Calu3 (cell line): ENCODE measurements at places on chromosomes 16 and 17. TPM values are rescaled to one million over a fixed set of nuclear protein-coding genes. Genes with fewer than 3 reads are reported as not detected.

HS3ST4 gene
- not detected in 2 replicates for total RNA-seq

LGALS9 gene
- 93.1 and 214 TPM in 2 replicates for total RNA-seq

- H3K27me3 ChIP-seq, result no peaks in the 10 kb centered on the region
- peaks cover 43% of the 10 kb centered on the region for H3K4me1 ChIP-seq
- no peak overlapping the region for H3K27ac ChIP-seq
Measured at GRCh38 chr16:74560912-74561311, 46.0 kb downstream of the GLG1 start.

CD300LB gene
- not detected in 2 replicates for total RNA-seq

DNA sequence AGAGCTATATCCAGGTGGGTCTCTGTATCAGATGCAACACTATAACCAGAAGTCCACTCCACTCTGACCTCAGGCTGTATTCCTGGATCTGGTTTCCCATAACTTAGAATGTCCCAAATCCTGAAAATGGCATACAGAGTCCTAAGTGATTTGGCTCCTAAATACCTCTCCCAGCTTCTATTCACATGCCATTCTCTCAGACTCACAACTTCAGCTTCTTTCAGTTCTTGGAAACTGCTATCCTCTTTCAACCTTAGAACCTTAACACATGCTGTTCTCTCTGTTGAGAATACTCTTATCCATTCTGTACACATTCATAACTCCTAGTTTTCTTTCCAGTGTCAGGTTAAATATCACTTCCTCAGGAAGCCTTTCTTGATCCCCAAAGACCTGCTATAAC is 132.0 kb downstream of the BRIP1 start:
- no peaks in the 10 kb centered on the region for H3K4me1 ChIP-seq
- no peak overlapping the region for H3K27ac ChIP-seq
- no peak for DNase-seq
- no peak overlapping the region for H3K4me3 ChIP-seq
- no peaks in the 10 kb centered on the region for H3K27me3 ChIP-seq

TRPV3 gene
- 0.38 and 0.49 TPM in 2 replicates for total RNA-seq

SLC9A5 gene
- 2.4 and 4.4 TPM in 2 replicates for total RNA-seq

GRCh38 chr17:81481815-81482505 is 30.6 kb downstream of the ACTG1 start:
- H3K4me1 ChIP-seq, result no peaks in the 10 kb centered on the region
- peaks cover 3% of the 10 kb centered on the region for H3K36me3 ChIP-seq
- no peak overlapping the region for H3K4me3 ChIP-seq
- H3K27ac ChIP-seq, result no peak overlapping the region
- no peak for DNase-seq

GRCh38 chr16:8611886-8612600 is 9.5 kb upstream of the METTL22 start:
- no peak overlapping the region for H3K4me3 ChIP-seq
- DNase-seq, result no peak
- H3K4me1 ChIP-seq, result no peaks in the 10 kb centered on the region
- H3K27me3 ChIP-seq, result peaks cover 93% of the 10 kb centered on the region

DNA sequence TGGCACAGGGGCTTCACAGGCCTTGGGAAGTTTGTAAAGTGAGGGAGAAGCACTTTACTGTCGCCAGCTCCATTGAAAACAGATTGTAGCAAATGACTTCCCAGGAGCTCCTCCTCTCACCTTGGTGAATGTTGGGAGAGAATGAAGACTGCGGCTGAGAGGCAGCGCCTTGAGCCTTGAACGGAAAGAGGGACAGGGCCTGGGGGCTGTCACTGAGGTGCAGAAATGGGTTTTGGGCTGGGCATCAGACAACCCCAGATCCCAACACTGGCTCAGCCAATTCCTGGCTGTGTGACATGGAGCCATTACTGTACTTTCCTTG is 603 bp upstream of the MRTFB start:
- H3K4me3 ChIP-seq, result peak overlapping the region; percentile 93
- H3K36me3 ChIP-seq, result peaks cover 25% of the 10 kb centered on the region
- H3K27ac ChIP-seq, result peak overlapping the region; percentile 94
- peaks cover 43% of the 10 kb centered on the region for H3K4me1 ChIP-seq
- DNase-seq, result no peak
- no peaks in the 10 kb centered on the region for H3K27me3 ChIP-seq

DNA sequence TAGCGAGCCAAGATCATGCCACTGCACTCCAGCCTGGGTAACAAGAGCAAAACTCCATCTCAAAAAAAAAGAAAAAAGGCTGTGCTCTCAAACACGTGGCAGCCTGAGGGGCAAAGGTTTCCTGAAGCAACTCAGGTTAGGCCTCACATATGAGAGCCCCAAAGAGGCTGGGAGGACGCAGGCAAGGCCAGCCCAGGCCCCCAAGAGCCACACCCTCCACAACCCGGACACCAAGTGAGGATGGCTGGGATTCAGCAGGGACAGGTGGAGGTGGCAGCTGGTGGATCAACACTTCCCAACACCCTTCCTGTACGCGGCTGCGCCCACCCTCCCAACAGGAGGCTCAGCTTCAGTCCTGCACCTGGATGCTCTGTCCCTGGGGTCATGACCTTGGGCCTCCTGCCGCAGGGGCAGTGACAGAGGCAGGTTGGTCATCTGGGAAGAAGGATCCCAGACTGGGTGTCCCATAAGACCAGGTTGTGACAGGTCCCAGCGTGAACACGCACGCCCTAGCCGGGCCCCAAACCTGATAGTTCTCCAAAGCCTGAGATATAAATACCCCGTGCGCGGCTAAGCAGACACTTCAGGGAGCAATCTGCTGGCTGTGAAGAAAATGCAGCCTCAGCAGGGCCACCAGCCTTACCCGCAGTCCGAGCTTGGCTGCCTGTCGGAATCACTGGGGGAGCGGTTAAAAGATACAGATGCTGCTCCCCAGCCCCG is 78.1 kb downstream of the TIMM22 start:
- H3K4me3 ChIP-seq, result no peak overlapping the region
- peaks cover 46% of the 10 kb centered on the region for H3K36me3 ChIP-seq
- no peak for DNase-seq
- no peaks in the 10 kb centered on the region for H3K4me1 ChIP-seq

DNA sequence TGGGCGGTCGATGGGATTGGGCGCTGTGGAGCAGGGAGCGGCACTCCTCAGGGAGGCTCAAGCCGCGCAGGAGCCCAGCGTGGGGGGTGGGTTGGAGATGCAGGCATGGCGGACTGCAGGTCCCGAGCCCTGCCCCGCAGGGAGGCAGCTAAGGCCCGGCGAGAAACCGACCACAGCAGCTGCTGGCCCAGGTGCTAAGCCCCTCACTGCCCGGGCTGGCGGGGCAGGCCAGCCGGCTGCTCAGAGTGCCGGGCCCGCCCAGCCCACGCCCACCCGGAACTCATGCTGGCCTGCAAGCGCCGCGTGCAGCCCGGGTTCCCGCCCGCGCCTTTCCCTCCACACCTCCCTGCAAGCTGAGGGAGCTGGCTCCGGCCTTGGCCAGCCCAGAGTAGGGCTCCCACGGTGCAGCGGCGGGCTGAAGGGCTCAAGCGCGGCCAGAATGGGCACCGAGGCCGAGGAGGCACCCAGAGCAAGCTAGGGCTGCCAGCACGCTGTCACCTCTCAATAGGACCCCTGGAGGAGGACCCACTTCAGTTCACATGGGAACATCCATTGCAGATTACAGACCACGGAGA is 20.5 kb upstream of the METTL16 start:
- no peak for DNase-seq
- no peaks in the 10 kb centered on the region for H3K36me3 ChIP-seq
- H3K27ac ChIP-seq, result no peak overlapping the region
- H3K4me3 ChIP-seq, result no peak overlapping the region
- no peaks in the 10 kb centered on the region for H3K27me3 ChIP-seq

DNA sequence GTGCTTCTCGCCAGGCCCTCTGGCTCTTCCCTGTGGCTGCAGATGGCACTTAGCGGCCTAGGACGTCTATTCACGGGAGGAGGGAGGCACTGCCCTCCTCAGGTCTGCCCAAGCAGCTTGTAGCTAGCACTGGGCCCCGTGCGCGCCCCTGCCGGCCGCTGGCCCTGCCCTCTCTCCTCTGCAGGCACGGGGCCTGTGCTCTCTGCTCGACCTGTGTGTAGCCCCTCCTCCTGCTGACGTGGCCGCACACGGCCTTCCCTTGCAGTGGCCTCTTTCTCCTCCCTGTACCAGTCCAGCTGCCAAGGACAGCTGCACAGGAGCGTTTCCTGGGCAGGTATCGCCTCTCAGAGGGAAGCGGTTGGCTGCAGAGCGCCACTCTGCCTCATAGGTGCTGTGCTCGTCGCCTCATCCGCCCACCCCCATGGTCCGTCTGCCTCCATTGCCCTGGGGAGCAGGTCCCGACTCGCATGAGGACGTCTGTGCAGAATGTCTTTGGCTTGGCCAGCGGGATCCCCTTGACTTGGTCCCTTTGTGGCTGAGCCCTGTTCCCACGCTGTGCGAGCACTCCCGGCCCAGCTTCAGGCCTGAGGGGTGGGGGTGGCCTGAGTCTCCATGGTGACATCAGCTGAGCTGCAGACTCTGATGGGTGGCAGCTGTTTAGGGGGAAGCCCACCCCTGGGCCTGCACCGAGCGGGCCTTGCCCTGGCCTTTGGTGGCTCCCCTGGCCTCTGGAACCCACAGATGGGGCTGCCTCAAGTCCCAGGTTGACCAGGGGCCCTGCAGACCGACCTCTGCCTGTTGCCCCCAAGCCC is 34.6 kb downstream of the TSC2 start:
- H3K27me3 ChIP-seq, result no peaks in the 10 kb centered on the region
- H3K27ac ChIP-seq, result no peak overlapping the region
- H3K4me3 ChIP-seq, result no peak overlapping the region
- no peaks in the 10 kb centered on the region for H3K4me1 ChIP-seq
- DNase-seq, result no peak

GRCh38 chr16:59899940-59900339 is 1165.8 kb upstream of the GOT2 start:
- DNase-seq, result no peak
- H3K27ac ChIP-seq, result no peak overlapping the region
- H3K27me3 ChIP-seq, result no peaks in the 10 kb centered on the region
- H3K4me3 ChIP-seq, result no peak overlapping the region

GRCh38 chr17:75650874-75651273 is 16.1 kb downstream of the RECQL5 start:
- H3K27me3 ChIP-seq, result no peaks in the 10 kb centered on the region
- H3K36me3 ChIP-seq, result peaks cover 43% of the 10 kb centered on the region
- H3K4me1 ChIP-seq, result peaks cover 10% of the 10 kb centered on the region
- no peak overlapping the region for H3K27ac ChIP-seq

GRCh38 chr16:83738923-83739503 is 68.8 kb upstream of the HSBP1 start:
- no peaks in the 10 kb centered on the region for H3K36me3 ChIP-seq
- no peak overlapping the region for H3K4me3 ChIP-seq

EMC8 gene
- 61.5 and 62.7 TPM in 2 replicates for total RNA-seq

DNA sequence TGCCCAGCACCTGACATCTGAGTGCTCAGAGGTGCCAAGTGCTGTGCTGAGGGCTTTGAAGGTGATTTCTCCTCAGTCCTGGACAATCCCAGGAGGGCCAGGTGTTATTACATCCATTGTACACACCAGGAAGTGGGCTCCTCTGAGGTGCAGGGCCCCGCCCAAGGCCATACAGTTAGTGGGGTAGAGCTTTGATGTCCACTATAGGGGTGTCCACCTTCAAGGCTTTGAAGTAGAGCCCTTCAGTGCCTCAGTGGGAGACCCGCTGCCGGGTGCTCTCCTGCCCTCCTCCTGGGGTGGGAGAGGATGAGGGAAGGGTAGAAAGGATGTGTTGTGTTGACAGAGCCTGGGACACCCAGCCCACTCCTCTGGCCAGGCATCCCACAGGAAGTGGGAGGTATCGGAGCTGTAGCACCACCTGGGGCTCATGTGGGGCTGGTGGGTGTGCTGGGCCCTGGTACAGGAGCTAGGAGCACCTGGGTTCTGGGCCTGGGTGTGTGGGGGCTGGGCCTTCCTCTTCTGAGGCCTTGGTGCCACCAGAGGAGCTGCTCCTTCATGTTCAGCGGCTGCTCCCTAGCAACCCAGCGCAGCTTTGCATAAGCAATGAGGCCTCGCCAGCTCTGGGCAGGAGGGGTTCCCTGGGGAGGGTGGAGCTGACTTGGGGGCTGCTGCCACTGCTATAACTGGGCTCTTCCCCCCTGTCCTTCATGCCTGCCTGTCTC is 7.4 kb downstream of the LASP1 start:
- peaks cover 99% of the 10 kb centered on the region for H3K4me1 ChIP-seq
- DNase-seq, result peak; percentile 26
- H3K27me3 ChIP-seq, result no peaks in the 10 kb centered on the region
- H3K36me3 ChIP-seq, result peaks cover 92% of the 10 kb centered on the region
- peak overlapping the region; percentile 32 for H3K27ac ChIP-seq

DNA sequence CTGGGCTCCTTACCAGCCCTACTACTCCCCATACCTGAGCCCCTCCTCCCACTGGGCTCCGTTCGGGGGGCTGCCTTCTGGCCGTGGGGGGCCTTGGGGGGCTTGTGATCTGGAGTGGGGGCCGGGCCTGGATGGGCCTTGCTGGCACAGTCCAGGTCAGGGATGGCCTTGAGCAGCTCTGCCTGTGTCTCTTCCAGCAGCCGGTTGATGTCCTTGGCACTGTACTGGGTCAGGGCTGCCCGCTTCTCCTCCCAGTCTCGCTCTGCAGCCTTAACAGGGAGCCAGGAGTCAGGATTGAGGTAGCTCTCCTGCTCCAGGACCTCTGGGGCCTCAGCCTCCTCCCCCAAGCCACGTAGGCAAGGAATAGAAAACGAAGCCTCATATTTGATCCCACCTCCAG is 54.6 kb downstream of the SRCIN1 start:
- H3K4me3 ChIP-seq, result no peak overlapping the region
- peaks cover 43% of the 10 kb centered on the region for H3K27me3 ChIP-seq
- peaks cover 6% of the 10 kb centered on the region for H3K36me3 ChIP-seq
- no peak overlapping the region for H3K27ac ChIP-seq

DNA sequence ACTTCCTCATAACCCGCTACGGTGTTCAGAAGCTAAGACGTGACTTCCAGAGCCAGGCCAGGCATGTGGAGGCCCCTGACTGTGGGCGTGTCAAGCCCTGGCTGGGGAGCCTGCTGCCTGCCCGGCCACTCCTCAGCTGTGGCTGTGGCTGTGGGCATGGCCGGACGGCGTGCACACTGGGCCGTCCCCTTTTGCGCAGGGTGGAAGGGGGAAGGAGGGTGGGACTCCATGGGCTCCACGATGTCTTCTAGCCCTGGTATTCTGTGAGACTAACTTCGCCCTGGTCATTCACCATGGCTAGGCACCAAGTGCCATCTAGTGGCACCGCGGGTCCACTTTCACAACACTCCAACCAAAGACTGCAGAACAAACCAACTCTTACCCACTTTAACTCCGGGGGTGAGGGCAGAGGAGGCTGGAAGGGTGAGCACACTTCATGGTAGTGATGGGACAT is 67.9 kb downstream of the N4BP1 start:
- no peak overlapping the region for H3K27ac ChIP-seq
- peak; percentile 55 for DNase-seq
- peaks cover 8% of the 10 kb centered on the region for H3K4me1 ChIP-seq

- no peaks in the 10 kb centered on the region for H3K4me1 ChIP-seq
- H3K27ac ChIP-seq, result no peak overlapping the region
- peaks cover 97% of the 10 kb centered on the region for H3K36me3 ChIP-seq
- H3K27me3 ChIP-seq, result no peaks in the 10 kb centered on the region
- no peak for DNase-seq
- no peak overlapping the region for H3K4me3 ChIP-seq
Measured at GRCh38 chr16:87841340-87842208, 27.7 kb downstream of the SLC7A5 start.

HOXB9 gene
- total RNA-seq, result 26.0 and 27.8 TPM in 2 replicates

- DNase-seq, result peak; percentile 64
- H3K4me3 ChIP-seq, result no peak overlapping the region
- H3K27me3 ChIP-seq, result no peaks in the 10 kb centered on the region
- no peak overlapping the region for H3K27ac ChIP-seq
- H3K4me1 ChIP-seq, result no peaks in the 10 kb centered on the region
Measured at GRCh38 chr17:63697341-63698286, 2.3 kb downstream of the LIMD2 start.
